ENCODE measurements at places on chromosomes 1 and 21.

DNA sequence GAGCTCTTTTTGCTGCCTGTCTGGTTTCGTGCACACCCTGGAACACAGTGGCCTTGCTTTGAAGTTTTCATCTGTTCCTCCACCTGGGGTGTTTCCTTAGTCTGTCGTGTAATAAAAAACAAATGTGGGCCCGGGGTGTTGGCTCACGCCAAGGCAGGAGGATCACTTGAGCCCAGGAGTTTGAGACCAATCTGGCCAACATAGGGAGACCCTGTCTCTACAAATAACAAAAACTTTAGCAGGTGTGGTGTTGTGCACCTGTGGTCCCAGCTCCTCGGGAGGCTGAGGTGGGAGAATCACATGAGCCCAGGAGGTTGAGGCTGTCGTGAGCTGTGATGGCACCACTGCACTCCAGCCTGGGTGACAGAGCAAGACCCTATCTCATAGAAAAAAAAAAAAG lies 4.5 kb downstream of the NCMAP start:
- DNase-seq: no peak

GRCh38 chr1:19391596-19391981 lies 79.5 kb downstream of the SLC66A1 start:
- no peak for DNase-seq

DNA sequence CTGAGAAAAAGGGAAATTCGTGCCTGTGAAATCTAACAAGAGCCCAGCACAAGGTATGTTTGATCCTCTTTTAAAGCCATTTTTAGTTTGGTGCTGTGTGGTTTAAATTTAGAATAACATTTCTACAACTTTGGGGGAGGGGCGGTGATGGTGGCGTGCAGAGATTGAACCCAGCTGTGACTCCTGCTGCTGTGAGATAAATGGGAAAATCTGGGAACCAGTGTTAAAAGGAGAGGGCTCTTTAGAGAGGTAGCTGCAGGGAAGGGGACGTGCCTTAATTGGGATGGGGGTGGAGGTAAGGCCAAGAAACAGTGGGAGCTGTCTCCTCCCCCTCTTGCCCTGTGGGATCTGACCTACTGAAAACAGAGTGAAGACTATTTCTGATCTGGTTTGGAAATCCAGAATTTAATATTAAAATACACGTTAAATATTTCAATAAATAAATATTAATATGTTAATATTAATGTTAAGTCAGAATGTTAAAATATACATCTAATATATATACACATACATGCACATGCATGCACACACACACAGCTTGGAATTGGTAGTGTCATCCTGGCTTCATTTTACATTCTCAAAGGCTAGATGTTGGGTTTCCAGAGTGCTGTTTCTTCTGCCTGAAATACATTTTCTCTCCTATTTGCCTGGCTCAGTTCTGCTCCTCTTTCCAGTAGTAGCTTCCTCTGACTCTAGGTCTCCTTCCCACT lies 30.1 kb upstream of the DNAJC6 start:
- no peak for DNase-seq

GRCh38 chr1:117537291-117537920 lies 68.4 kb upstream of the TENT5C start:
- DNase-seq: no peak
